ENCODE measurements at places on chromosomes 2 and 18.

GRCh38 chr18:8776013-8776943 lies 70.9 kb downstream of the MTCL1 start:
- DNase-seq, result no peak

GRCh38 chr2:107553539-107553938 lies 273.2 kb upstream of the RGPD4 start:
- DNase-seq, result no peak

DNA sequence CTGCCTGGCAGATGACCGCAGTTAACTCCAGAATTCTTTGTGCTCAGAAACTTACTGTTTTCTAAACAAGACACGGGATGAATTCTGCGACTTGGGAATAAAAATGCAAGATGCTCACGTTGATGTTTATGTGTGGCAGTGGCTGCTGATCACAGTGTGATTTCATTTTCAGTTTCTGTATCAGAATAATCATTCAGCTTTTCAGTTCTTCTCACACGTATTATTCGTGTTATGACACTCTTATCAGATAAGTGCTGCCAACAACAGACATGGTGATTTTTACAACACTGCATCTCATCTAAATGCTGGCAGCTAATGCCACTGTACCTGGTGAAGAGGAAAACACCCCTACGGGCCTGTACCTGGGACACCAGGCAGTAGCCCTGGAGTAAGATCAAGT lies 272.9 kb upstream of the REV1 start:
- peak; percentile 37 for DNase-seq

GRCh38 chr18:3262234-3263131 lies 550 bp downstream of the MYL12B start:
- DNase-seq, result peak; percentile 21

- DNase-seq, result no peak
These were observed 23.5 kb downstream of the STEAP3 start for GRCh38 chr2:119246884-119247843.

DNA sequence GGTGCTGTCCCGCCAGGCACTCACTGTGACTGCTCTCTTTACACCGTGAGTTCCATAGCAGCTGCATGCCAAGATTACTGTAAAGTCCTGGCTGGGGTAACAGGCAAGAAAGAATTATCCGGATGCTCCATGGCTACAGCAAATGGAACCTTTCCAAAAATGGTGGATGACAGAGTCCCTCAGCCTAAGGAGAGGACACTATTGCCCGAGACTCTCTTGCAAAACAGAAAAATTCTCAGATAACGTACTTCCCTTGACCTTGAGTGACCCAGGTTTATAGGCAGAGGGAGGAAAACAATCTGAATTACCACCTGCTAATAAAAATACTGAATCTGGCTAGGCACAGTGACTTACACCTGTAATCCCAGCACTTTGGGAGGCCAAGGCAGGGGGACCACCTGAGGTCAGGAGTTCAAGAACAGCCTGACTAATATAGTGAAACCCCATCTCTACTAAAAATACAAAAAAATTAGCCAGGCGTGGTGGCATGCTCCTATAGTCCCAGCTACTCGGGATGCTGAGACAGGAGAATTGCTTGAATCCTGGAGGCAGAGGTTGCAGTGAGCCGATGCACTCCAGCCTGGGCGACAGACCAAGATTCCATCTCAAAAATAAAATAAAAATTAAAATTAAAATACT lies 4.5 kb downstream of the CYS1 start:
- no peak for DNase-seq

DNA sequence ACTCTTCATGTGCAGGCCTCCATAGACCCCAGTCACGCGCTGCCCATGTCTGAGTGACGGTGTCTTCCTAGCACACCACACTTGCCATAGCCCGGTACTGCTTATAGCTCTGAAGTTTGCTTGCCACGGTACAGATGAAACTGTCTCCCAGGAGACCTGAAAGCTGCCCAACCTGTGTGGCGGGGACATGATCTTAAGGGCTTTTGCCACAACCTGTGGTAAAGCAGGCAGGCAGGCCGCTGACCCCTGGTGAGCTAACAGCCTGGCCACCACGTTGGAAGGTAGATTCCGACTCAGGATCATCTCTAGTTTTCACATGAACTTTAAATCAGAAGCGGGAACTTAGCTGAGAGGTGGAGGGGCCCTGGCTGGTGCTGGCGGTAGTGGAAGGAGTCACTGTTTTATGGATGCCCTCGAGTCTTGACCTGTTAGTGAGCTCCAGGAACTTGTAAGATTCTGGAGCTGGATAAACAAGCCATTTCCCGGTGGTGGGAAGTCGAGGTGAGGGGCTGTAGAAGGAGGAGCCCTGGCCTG lies 153.3 kb downstream of the ZNF236 start:
- no peak for DNase-seq

DNA sequence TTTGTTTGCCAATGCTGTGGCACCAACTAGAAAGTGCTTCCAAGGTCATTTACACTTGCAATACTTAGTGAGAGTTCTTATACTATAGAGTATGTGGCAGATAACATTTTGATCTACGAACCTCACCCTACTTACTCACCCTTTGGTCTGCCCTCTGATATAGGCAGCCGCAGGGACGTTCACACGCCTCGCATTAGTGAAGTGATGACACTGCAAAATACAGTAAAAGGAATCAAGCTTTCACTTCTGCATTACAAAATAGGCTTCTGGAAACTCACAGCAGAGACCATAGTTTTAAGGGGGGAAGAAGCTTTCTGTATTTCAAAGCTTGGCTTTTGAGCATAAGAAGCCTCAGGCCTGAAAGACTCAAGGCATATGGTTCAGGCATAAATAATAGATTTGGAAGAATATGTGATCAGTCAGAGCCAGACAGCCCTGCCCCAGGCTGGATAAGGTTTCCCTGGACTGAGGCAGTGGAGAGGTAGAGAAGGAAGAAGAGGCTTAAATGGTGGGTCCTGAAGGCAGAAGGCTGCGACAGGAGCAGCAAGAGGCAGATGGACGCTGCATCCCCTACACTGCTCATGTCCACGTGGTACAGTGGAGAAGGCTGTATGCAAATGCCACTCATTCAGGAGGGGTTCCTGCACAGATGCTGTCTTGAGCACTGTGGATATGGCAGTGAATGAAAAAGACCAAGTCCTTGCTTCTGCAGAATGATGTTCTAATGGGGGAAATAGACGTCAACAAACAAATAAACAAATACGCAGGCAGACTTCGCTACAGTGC lies 63.1 kb downstream of the FECH start:
- DNase-seq, result peak; percentile 58

DNA sequence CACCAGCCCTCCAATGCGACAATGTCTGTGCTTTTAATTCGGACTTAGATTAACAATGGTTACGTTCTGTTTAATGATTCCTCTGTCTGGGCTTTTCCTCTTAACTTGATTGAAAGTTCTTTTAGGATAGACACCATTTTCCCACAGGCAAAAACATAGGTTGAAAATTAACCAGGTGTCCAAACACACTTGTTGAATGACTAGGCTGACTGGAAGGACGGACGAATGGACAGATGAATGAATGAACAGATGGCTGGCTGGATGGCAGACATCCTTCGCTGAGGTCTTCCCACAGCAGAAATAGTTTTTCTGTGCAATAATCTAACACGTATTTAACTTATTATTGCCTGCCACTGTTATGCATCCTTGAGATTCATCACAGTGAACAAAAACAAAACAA lies 298.8 kb downstream of the SRBD1 start:
- DNase-seq, result no peak

- DNase-seq, result no peak
These were observed 813.7 kb downstream of the ERBB4 start for GRCh38 chr2:211724933-211725332.

DNA sequence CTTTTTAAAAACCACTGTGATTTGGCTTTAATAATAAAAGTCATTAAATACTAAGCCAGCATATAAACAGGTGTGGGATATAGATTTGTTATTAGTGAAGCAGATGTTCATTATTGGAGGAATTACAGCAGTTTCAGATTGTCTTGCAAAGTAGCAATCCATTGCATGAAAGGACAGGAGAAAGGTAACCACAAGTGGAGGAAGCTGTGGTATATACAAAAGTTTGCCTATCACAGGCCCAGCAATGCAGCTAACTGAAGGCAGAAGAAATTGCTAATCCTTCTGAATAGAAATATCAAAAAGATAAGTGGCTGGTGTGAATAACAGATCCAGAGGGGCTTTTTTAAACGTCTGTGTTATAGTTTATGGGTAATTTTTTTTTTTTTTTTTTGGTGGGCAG lies 199.4 kb downstream of the ZNF385B start:
- DNase-seq, result peak; percentile 53

DNA sequence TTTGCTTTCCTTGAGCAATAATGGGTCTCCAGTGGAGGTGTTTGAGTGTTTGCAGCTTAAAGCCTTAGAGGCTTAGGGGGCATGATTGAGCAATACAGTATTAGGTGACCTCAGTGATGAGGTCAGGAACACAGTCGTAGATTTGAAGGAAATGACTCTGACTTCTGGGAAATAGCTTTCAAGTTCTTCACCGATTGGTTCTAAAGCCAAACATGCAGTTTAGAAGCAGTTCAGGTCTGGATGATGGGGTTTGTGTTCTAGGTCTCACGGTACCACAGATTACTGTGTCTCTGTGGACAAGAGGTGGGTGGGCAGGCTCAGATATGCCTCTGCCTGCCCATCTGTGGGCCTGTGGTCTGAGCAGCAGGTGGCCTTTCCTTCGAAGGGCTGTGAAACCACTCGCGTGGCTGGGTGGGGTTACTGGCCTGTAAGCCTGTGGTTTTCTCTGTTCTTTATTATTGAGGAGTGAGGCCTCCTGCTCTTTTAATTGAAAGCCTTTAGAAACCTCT lies 7.8 kb downstream of the MTHFD2 start:
- DNase-seq, result peak; percentile 85

- no peak for DNase-seq
These were observed 11.7 kb downstream of the CNDP1 start for GRCh38 chr18:74546007-74546406.

GRCh38 chr2:174343623-174344455 lies 9.1 kb downstream of the SP9 start:
- no peak for DNase-seq

- DNase-seq, result no peak
These were observed 137.1 kb upstream of the TACR1 start for GRCh38 chr2:75336451-75336850.

- DNase-seq, result no peak
These were observed 6.5 kb downstream of the NAGK start for GRCh38 chr2:71074893-71075395.

GRCh38 chr18:13461469-13461868 lies 242.9 kb downstream of the LDLRAD4 start:
- no peak for DNase-seq

GRCh38 chr2:161357097-161357496 lies 48.9 kb downstream of the PSMD14 start:
- no peak for DNase-seq

DNA sequence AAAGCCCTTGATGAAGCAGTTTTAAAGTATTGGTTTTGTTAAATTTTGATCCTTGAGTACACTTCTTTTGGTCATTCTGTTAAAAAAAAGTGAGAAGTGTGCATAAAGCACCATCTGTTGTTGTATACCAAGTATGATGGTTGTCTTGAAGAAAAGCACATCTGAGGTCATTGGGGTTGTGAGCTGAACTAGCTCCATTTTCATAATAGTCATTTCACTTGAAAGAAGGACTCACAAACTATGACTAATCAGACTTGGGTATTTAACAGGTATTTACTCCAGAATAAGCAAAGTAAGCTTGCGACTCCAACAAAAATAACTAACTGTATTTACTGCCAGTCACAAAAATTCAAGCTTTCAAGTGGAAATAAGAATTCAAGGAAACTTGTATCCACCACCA lies 35.1 kb downstream of the CHN1 start:
- DNase-seq, result no peak

GRCh38 chr2:106280722-106281446 lies 86.8 kb upstream of the UXS1 start:
- DNase-seq, result no peak

DNA sequence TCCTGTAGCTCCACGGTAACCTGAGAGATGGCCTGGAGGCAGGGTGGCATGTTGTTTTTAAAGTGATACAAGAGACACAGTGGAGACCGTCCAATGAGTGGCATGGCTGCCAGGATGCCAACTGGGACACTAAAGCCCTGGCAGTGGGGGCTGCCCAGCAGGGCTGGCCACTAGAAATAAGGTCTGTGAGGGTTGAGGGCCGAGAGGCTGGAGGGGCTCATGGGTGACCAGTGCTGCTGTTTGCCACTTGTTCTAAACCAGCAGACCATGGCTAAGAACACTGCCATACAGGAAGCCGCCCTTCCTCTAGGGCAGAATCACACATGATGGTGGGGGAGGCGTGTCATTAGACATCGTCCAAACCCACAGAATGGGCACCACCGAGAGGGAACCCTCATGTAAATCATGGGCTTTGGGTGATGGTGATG lies 71.9 kb downstream of the ALPK2 start:
- DNase-seq, result no peak

DNA sequence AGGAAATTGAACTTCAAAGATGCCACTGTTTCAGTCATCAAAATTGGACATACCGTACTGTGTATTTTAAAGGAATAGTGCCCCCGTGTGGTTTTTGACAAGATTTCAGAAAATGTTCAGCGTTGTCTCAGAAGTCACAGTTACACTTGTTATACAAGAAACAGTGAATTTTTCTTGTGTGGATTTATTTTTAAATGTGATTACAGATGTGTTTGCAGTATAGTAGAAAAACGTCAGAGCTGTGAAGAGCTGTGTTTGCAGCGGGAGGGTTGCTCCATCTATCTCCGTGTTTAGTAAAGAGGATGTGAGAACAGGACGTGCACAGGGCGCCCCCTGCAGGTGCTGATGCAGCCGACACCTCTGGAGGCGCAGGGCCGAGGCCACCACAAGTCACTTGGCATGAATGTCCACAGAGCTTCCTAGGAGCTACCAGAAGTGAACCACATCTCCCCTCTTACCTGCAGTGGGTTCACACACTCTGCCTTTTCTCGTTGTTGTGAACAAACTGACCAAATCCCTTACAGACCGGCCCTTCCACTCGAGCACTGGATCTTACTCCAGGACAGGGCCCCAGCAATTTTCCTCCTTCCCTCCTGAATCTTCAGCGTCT lies 73.1 kb downstream of the CACNB4 start:
- DNase-seq, result peak; percentile 79

GRCh38 chr2:67232936-67233335 lies 164.2 kb upstream of the ETAA1 start:
- DNase-seq, result no peak

GRCh38 chr18:58748899-58749595 lies 77.8 kb downstream of the MALT1 start:
- no peak for DNase-seq
